ENCODE measurements at places on chromosomes 1 and 21.

GRCh38 chr1:58038574-58038973 lies 508.0 kb downstream of the OMA1 start:
- no peak for DNase-seq

DNA sequence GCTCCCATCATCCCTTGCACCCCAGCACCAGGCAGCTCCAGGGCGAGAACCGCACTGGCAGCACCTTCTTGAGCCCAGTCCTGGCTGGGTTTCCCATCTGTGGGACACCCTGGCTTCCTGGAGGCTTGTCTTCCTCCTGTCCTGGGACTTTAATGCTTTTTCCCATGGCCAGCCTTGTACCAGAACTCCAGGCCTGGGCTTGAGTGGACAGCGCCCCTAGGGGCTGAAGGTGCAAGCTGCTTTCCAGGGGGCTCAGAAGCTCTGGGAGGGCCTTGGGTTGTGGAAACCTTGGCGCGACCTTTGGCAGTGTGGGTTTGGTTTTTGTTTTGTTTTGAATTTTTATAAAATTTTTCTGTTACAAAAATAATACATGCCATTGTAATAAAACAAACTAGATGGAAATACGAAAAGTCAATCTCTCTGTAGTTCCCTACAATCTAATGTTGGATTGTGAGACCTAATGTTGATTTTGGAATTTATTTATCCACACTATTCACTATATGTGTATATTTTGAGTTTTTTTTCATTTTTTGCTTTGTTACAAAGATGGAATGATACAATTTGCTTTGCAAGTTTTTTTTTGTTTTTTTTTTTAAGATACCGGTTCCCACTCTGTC lies 33.8 kb upstream of the RPL11 start:
- DNase-seq = no peak

DNA sequence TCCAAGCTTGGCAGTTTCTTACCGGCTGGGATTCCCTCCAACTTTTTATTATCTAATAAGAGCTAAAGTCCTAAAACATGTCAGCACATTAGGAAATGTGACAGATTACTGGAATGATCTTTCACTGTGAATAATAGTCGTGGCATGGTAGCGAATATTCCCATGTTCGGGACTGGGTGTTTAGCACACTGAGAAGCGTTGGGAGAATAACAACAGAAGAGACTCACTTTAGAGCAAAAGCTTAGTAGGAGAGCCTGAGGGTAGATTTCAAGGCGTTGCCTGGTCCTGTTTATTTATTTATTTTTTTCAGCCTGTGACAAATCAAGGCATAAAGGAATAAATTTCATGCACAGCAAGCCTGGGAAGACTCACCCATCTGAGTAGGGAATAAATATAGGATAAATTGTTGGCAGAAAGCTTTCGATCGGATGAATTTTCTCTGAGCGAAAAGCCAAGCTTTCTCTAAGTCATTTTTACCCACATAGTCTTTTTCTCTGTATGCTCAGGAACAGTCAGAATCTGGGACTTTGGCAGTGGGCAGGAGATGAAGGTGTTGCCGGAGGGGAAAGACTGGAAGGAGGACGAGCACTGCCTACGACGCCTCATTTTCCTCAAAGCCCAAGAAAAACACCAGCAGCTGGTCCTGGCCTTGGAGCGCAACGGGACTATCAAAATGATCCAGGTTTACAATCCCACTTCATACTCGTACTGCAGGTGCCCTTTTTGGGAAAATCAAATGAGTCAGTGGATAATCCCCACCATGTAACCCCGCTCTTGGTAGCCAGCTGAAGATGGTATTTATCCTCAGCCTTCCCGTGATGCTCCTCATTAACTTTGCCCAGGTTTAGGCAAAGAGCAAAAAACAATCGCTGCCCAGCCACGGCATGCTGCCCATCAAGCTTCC lies 97.2 kb downstream of the WDR64 start:
- no peak for DNase-seq

- no peak for DNase-seq
These were observed 80.9 kb downstream of the ABCA4 start for GRCh38 chr1:94039871-94040569.

DNA sequence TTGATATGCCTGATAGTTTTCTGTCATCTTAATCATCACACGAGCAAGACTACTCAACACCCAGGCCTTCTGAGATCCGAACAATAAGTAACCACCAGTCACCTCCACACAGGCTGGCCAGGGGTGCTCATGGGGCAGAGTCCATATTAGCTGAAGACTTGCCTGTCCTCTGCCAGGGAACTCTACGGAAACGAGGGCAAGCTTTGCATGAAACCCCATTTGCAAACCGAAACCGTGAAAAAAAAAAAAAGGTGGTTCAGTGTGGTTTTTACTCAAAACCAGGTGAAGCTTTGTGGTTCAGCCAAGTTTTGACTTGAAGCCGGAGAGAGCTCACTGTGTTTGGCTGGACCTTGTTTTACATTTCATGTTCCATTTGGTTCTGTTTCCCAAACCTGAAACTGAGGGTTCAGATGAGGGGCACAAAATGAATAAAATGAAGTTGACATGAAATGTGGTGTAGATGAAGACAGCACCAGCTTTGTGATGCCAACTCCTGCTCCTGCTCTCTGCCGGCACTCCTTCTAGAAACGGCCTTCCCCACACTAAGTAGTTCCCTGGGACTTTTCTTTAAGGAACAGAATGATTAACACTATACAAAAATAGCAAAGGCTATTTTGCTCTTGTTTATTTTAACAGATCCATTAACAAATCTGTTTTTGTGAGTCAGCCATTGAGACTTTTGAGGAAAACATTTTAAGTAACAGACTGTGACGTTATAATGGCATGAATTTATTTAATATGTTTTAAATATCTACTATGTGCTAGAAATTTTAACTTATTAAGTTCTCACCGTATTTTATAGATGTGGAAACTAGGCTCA lies 74.7 kb downstream of the RUNX1 start:
- no peak for DNase-seq

GRCh38 chr1:209737118-209737505 lies 18.7 kb upstream of the TRAF3IP3 start:
- no peak for DNase-seq

DNA sequence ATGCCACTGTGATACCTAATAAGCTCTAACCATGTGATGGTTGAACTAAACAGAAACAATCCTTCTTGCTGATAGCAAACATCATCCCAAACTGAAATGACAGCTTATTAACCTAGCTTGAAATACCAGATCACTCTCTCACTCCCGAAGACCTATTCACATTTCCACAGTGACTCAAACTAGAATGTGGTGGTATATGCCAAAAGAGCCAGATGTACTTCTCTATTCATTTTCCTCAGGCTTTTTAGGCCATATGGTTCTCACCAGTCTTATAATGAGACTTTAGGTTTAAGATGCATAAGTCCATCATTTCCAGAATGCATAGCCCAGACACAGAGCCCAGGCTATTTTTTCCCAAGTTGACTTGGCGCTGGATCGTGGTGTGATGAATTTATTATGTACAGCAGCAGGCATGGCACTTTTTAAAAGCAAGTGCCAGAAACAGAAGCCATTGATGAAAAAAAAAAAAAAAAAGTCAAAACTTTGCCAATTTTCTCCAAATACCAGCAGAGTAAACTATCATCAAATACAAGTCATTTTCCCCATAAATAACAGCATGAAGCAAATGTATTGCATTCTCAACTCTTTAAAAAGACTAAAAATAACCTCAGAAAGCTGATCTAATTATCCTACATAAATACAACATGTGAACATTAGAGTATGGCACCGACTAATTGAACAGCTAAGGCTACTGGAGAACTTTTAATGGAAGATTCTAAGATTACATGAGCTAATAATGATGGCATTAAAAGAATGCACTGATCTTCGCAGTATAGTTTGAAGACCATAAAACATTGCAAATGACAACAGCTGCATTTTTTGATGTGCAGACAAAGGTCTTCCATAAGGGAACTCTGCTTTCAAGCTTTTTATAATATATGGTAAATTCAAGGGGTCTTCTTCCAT lies 365.4 kb downstream of the LRRIQ3 start:
- DNase-seq = no peak

Data from NCI-H187 (cell line).